ENCODE measurements at places on chromosomes 12 and 14.
A peak's percentile ranks its signal among the peaks of the same experiment; 100 is the strongest.

GRCh38 chr12:71671816-71672215 is 7.7 kb downstream of the THAP2 start:
- DNase-seq, result no peak

GRCh38 chr12:77891518-77892147 is 60.9 kb downstream of the NAV3 start:
- DNase-seq, result no peak

- DNase-seq, result no peak
Measured at GRCh38 chr14:66634876-66635275, 126.9 kb downstream of the GPHN start.

DNA sequence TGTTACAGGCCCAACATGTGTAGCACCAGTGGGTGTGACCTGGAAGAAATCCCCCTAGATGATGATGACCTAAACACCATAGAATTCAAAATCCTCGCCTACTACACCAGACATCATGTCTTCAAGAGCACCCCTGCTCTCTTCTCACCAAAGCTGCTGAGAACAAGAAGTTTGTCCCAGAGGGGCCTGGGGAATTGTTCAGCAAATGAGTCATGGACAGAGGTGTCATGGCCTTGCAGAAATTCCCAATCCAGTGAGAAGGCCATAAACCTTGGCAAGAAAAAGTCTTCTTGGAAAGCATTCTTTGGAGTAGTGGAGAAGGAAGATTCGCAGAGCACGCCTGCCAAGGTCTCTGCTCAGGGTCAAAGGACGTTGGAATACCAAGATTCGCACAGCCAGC is 8.6 kb downstream of the BCL2L14 start:
- DNase-seq, result no peak

- no peak for DNase-seq
Measured at GRCh38 chr14:51081209-51081608, 13.7 kb downstream of the TRIM9 start.

- DNase-seq, result no peak
Measured at GRCh38 chr14:35072226-35072625, 26.2 kb downstream of the FAM177A1 start.

DNA sequence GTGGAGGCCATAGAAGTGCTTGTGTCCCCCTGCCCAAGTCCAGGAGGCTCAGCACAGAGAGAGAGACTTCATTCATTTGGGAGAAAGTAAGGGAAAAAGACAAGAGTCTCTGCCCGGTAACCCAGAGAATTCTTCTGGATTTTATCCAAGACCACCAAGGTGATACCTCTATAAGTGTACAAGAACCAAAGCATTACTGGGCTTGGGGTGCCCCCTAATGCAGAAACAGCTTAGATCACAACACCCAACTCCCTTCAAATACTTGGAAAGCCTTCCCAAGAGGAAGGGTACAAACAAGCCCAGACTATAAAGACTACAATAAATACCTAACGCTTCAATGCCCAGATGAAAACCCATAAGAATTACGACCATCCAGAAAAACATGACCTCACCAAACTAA is 119.7 kb upstream of the PDE3A start:
- no peak for DNase-seq

- no peak for DNase-seq
Measured at GRCh38 chr14:37202265-37202664, 4.5 kb downstream of the MIPOL1 start.

GRCh38 chr12:42237853-42238239 is 202 bp downstream of the YAF2 start:
- no peak for DNase-seq

DNA sequence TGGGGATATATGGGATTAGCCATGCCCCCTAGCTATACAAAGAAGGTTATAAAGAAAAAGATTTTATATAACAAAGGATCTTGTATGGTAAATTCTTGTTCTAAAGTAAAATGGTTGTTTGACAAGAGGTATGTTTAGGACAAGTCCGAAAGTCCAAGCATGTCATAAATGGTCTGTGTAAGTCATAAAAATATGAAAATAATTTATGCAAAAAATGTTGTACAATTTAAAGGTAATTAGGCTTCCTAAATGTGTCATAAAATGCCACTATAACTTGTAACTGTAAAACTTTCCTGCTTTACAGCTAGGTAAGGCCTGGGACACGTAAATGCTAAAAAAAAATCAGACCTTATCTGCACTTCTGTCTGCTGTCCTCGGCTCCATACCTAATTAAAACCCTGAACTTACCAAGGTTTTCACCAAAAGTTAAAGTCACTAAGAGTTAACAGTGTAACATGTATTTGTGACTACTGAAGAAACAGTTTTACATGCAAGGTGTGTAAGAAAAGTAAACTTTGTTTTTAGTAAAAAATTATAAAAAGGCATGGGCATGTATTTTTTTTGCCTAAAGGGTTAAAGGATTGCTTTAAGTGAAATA is 110.0 kb upstream of the RESF1 start:
- no peak for DNase-seq

GRCh38 chr12:124661341-124661740 is 93.9 kb upstream of the NCOR2 start:
- DNase-seq, result no peak

- no peak for DNase-seq
Measured at GRCh38 chr14:91732859-91733477, 1.1 kb upstream of the CATSPERB start.

- DNase-seq, result no peak
Measured at GRCh38 chr12:84165998-84166571, 746.5 kb downstream of the SLC6A15 start.

DNA sequence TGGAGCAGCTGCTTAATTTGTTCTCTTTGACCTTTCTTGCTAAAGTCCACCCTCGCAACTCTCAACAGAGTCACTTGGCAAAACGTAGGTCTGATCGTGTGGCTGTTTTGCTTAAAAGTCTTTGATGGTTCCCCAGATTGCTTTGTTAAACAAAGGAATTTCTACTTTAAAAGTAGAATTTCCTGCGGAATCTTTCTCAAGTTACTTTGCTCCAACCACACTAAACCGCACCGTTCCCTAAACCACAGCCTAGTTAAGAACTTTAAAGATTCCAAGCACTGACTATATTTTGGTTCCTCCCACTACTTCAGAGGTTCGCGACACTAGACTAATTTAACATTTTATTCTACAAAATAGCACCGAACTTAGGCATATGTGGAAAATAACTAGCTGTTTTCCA is 114.8 kb upstream of the FGD4 start:
- no peak for DNase-seq

- DNase-seq, result no peak
Measured at GRCh38 chr12:94318181-94318580, 141.5 kb downstream of the CEP83 start.

- no peak for DNase-seq
Measured at GRCh38 chr12:120412421-120412820, 25.5 kb upstream of the COX6A1 start.

GRCh38 chr12:101441461-101442224 is 33.5 kb upstream of the SPIC start:
- no peak for DNase-seq

DNA sequence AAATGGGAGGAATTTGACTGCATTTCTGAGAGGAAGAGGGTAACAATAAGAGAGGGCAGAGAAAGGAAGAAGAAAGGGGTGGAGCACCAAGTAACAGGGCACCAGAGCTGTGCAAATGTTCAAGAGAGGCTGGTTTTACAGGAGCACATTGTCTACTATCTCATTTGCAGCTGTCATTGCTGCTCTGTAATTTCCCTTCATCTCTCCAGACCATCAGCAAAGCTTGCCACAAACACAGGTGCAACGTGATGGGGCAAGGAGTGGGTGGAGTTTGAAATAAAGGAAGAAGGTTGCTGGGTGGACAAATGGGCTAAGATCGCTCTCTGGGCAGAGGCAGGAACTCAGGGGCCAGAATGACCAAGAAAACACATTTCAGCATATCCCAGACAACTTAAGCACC is 47.9 kb upstream of the PLEKHG6 start:
- DNase-seq, result no peak

- peak; percentile 49 for DNase-seq
Measured at GRCh38 chr12:102421802-102422583, 58.4 kb downstream of the IGF1 start.

Measured in activated CD4-positive, alpha-beta T cell treated with anti-CD3 and anti-CD28 coated beads, Interleukin-2, Interleukin-6, amounts not matched to agents 100 ng/mL and 50 ng/mL, durations not matched to agents 16 hours and 8 hours (primary cell).